AG20443 (cell line): ENCODE measurements at places on chromosomes 1 and 21.

- peak; percentile 26 for DNase-seq
These were observed 128.0 kb downstream of the ADAMTS1 start for GRCh38 chr21:26717146-26717739.

- DNase-seq, result no peak
These were observed 639.3 kb downstream of the PTPRU start for GRCh38 chr1:29875557-29876028.

DNA sequence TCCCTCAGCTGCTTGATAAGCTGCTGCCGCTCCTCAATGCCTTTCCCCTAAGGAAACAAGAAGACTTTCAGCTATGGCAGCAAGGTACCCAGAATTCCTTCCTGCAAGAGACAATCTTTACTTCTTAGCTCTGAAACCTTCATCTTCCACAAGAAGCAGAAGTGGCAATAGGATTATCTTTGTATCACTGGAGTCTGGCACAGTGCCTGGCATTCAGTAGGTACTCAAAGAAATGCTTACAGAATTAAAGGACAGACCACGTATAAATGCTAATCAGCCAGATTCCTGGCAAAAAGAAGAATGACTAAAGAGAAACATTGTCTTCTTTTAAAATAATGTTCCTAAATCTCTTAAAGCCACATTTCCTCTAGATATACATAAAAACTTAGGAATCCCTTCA, 43.7 kb downstream of the SLC27A3 start:
- no peak for DNase-seq

GRCh38 chr21:41428847-41429246, 2.8 kb downstream of the MX1 start:
- no peak for DNase-seq

- DNase-seq, result no peak
These were observed 3.1 kb upstream of the MOB3C start for GRCh38 chr1:46619656-46620258.

DNA sequence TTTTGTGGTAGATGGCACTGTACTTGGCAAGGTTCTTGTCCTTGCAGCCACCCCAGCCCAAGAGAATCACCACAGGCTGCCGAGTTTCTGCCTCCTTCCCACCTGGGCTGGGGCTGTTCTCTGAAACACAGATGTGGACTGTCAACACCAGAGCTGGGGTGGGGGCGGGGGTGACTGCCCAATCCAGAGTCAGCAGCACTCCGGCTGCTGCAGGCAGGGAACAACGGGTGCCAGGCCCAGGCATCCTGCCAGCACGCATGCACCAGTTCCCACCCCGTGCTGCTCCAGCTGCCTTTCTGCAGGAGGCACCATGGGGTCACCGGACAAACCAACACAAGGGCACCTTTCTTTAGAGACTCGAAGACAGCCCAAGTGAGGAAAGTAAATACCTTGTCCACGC, 14.1 kb downstream of the TMEM53 start:
- DNase-seq, result no peak

GRCh38 chr1:209686322-209686721, 11.1 kb downstream of the G0S2 start:
- DNase-seq, result no peak

GRCh38 chr1:203373991-203374390, 23.1 kb upstream of the FMOD start:
- DNase-seq, result no peak

DNA sequence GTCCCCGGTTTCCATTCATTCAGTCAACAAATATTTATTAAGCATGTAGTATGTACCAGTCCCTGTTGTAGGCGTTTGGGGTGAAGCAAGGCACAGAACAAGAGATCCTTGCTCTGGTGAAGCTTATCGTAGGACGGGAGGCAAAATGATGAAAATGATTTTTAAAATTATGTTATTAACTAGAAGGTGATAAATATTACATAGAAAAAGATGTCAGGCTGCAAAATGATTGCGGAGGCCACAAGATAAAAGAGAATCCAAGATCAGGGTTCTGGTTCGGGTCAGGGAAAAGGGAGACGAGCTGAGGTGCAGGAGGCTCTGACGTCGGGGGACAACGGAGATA, 602 bp upstream of the CGN start:
- DNase-seq, result no peak

DNA sequence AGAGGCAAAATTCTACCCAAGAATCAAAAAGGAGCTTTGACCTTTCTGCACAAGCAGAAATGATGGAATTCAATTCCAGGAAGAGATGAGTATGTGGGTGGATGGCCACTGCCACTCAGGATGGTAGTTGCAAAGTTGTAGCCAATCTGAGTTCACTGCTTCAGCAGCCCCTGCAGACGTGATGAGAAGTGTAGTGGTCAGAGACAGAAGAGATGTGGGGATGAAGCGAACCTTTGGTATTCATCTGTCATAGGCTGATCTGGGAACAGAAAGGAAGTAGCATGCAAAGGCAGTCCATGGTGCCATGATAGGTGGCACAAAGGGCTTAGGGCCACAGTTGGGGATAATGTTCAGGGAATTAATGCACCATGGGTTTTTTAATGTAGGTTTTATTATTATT, 81.1 kb upstream of the PGBD5 start:
- DNase-seq, result no peak

DNA sequence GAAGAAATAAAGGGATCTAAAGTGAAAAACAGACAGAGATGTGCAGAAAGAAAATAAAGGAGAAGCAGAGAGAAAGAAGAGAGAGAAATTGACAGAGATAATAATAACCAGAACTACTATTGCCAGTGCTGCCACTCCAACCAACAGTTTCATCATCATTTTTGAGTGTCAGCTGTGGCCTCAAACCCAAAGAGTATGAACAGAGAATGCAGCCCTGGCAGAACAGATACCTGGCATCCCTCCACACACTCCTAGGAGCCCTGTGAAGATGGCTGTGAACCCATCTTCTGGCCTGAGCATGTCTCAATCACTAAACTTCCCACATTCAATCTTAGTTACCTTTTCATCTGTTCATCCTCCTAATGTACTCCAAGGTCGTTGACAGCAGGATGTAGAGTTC, 385.8 kb upstream of the NFIA start:
- no peak for DNase-seq

- no peak for DNase-seq
These were observed 370.4 kb upstream of the ST6GALNAC5 start for GRCh38 chr1:76496871-76497270.

- no peak for DNase-seq
These were observed 20.4 kb downstream of the TEX35 start for GRCh38 chr1:178533121-178533946.

GRCh38 chr1:108841703-108842102, 15.2 kb downstream of the AKNAD1 start:
- DNase-seq, result no peak

- DNase-seq, result no peak
These were observed 78.1 kb upstream of the B3GALT2 start for GRCh38 chr1:193264313-193265065.

GRCh38 chr1:8848663-8849386, 29.7 kb downstream of the ENO1 start:
- DNase-seq, result peak; percentile 96

- DNase-seq, result no peak
These were observed 21.9 kb downstream of the GPR52 start for GRCh38 chr1:174469687-174470086.

GRCh38 chr21:19759836-19760235, 1238.4 kb upstream of the NCAM2 start:
- DNase-seq, result peak; percentile 3

GRCh38 chr1:31701091-31701736, 2.6 kb downstream of the COL16A1 start:
- peak; percentile 88 for DNase-seq

DNA sequence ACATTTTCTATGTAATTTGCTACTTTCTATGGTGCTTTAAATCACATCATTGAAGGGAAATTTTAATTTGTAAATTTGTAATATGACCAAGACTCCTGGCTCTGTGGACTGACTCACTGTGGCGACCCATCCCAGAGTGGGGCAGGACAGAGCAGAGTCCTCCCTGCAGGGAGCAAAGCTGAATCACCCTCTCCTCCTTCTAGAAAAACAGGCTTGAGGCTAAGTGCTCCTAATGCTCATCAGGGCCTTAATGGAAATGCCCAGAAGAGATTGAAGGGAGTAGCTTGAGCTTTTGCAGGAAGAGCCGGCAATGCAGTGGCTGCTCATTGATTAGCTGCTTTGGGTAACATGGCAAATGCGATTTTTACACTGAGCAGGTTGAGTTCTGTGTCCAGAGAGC, 16.8 kb downstream of the S100A10 start:
- peak; percentile 61 for DNase-seq

DNA sequence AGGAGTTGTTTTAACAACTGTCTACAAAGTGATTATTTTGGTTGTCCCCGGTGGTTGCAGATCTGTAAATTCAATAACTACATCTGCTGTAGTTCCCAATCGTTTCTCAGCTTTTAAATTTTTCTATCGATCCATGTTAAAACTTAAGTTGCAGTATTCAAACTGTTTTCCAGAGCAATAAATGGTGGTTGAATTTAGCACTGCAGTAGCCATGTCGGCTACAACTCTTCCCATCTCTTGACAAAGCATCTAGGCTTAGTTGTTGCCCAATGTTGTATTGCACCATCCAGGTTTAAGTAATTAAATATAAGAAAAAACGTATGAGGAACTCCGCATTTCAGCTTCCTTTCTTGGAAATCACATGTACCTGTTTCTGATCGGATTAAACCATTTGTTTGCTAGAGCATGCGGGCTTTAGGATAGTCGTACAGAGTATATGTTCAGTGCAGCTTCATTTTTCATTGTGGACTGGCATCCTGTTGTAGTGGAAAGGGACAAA, 996 bp downstream of the CNIH4 start:
- DNase-seq, result peak; percentile 63

- DNase-seq, result peak; percentile 93
These were observed at the start of gene HHAT for GRCh38 chr1:210328746-210329503. HHAT (plus strand) TSS chr1:210328902; CDS start chr1:210348976, 20,074 bp downstream.

- DNase-seq, result no peak
These were observed 124.3 kb downstream of the PBX1 start for GRCh38 chr1:164683235-164683634.

DNA sequence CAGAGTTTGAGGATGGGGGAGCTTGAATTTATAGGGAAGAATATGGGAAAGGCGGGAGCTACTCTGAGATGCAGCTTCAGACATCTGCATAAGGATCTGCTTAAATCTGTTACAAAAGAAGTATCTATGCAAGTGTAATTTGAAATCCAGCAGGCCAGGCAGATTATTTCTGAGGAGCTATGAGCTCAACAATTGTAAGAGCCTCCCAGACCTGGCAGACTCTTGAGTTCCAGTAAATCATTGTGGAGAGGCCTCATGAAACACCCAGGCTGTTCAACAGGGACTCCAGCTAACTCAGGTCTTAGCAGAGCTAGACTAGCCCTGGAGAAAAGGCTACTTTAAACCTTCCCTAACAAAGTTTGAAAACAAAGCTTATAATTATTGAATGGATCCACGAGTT, 647.5 kb upstream of the CHRM3 start:
- no peak for DNase-seq

GRCh38 chr21:44682580-44683151, 703 bp upstream of the KRTAP12-1 start:
- no peak for DNase-seq

DNA sequence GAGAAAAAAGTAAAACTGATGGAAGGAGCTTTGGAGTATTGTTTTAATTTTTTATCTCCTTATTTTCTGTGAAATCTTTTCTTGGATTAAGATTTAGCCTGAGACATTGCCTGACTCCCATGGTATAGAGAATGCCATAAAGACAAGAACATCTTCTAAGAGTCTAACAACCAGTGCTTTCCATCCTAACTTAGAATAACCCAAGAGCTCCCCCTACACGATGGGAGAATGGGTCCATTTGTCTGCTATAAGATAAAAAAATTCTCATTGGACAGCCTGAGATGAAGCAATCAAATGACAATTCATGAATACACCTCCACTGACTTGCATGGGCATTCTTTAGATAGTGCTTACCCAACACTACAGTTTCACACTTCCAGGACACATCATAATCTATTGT, 478.1 kb downstream of the TTLL7 start:
- DNase-seq, result no peak

DNA sequence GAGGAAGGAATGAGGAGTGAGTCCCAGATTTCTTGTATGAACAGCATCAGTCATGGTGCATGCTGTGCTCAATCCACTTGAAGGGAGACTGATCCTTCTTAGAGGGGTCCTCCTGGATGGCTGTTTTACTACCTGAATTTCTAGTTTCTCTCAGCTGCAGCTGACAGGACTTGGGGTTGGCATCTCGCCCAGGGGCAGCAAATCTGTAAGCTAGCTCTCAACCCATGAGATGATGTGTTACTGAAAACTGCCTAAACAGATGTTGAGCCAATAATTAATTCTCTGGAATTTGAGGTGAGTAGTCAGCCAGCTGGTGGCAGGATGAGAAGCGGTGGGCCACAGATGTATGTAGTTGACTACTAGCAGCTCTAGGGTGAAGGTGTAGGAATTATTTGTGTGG, 19.6 kb downstream of the BACH1 start:
- no peak for DNase-seq

GRCh38 chr21:42455754-42456440, 40.1 kb downstream of the RSPH1 start:
- DNase-seq, result no peak

GRCh38 chr1:89590341-89591080, 42.4 kb upstream of the LRRC8C start:
- DNase-seq, result no peak

DNA sequence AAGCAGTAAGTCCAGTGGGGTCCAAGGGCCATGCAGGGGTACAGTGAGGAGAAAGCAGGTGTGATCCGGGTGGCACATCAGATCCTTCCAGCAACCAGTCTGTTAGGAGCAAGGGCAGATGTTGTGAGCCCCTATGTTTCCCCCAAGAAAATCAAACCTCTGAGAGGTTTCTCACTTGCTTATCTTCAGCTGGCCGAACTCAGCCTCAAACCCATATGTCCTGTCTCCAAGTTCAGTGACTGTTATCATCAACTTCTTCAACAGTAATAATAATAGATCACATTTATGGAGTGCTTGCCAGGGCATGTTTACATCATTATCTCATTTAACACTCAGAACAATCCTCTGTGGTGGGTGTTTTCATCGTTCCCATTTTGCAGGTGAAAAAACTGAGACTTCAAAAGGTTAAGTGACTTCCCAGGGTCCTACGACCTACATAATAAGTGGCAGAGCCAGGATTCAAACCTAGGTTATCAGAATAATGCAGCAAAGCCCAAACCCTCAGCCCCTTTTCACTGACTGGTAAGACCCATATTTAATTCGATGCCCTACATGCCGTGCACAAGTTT, 3.3 kb downstream of the CAPN2 start:
- no peak for DNase-seq

DNA sequence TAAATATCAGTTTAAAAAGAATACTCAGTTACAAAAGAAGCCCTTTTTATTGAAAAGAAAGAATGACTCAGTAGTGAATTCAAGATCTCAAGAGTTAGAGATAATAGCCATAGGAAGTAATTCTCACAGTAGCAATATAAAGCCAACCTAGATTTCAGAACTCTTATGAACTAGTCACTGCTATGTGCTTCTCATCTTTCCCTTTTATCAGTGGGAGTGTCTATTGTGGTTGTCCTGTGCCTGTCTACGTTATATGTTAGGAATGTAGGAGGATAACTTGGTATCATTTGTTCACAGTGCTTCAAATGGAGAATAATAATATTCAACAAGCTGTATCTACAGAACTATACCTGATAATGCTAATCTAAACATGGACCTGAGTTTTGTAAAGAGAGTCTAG, 73.1 kb upstream of the RGS21 start:
- DNase-seq, result no peak

- no peak for DNase-seq
These were observed 66.3 kb downstream of the CACHD1 start for GRCh38 chr1:64535938-64536835.
